NCI-H2107 (cell line): ENCODE measurements at places on chromosomes 11 and 22.

- no peak for DNase-seq
These were observed 33.7 kb downstream of the CTTN start for GRCh38 chr11:70432065-70432464.

DNA sequence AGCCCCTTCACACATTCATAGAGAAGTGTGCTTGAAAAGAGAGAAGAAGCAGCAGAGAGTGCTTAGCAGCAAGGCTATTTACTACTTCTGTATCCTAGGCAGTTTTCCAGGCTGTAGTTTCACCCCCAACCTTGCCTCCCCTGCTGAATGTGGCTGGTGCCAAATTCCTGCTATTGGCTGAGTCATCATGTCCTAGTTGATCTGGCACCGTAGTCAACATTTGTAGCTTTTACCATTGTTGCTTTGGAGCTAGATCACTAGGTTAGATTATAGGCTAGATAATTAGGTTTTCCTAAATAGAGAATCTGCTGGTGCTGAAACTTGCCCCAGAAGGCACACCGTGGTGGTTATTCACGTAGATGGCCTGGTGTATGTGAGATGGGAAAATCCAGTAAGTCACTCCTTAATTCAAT lies 32.7 kb downstream of the ARHGAP42 start:
- DNase-seq: no peak

DNA sequence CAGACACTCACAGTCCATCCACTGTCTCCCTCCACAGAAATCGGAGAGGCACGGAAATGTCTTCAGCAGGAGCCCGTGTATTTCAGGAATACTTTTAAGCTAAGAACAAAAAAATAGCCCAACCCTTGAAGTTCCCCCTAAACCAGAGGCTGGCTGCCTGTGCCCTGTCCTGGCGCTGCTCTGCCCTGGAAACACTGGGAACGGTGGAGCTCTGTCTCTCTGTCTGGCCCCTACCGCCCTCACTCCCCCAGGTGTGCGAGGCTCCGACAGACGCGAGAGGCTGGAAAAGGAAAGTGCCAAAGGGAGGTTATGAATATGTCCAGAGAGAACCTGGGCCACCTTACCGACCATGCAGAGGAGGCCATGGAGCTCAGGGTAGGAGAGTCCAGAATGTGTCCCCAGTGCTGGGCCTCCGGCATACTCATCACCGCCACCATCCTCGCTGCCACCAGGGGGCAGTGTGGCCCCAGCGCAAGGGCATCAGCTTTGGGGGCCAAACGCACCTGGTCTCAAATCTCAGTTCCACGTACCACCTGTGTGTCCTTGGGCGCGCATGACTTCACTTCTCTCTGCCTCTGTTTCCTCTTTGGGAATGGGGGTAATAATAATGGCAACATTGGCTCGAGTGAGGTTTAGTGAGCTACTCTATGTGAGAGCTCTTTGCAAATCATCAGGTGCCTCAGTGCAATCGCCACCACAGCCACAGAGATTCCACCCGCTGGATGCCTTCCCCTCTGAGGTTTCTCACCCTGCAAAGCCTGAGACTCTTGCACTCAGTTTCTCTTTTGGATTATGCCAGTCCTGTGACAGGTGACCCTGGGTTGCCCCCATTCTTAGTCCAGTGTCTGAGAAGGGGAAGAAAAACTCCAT lies 10.4 kb upstream of the SLCO2B1 start:
- DNase-seq: no peak

GRCh38 chr11:9747229-9747628 lies 83.4 kb downstream of the SWAP70 start:
- DNase-seq: no peak

DNA sequence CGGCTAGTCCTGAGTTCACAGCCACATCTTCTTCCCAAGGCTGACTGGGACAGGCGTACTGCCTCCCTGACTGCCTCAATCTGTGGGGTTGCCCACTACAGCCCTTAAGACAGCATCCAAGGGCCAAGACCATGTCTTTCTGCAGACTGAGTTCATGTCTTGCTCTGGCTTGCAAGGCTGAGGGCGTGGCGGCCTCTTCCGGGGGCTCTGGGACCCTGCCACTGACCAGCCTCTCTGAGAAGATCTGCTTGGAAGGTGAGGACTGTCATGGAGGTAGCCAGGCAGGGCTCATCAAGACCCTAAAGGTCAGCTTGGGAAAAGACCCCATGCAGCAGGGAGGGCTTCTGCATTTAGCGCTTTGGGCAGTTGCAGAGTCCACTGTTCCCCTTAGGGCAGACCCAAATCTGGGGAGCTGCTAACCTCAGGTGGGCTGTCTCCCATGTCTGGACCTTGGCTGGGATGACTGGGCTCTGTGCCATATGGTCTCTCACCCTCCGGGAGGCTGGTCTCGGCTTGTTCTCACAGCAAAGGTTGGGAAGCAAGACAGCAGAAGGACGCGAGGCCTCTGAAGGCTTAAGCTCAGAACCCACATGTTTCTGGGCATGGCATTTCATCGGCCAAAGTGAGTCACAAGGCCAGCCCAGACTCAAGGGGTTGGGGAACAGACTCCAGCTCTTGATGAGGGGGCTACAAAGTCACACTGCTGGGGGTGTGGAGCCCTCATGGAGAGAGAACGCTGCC lies 109.1 kb upstream of the LMO1 start:
- no peak for DNase-seq

- no peak for DNase-seq
These were observed 205.4 kb upstream of the SNX19 start for GRCh38 chr11:131121426-131122333.

GRCh38 chr11:119209186-119209585 lies 3.0 kb downstream of the CBL start:
- DNase-seq: no peak
